Urothelium cell line (cell line): ENCODE measurements at places on chromosomes 4 and X.
A peak's percentile ranks its signal among the peaks of the same experiment; 100 is the strongest.

DNA sequence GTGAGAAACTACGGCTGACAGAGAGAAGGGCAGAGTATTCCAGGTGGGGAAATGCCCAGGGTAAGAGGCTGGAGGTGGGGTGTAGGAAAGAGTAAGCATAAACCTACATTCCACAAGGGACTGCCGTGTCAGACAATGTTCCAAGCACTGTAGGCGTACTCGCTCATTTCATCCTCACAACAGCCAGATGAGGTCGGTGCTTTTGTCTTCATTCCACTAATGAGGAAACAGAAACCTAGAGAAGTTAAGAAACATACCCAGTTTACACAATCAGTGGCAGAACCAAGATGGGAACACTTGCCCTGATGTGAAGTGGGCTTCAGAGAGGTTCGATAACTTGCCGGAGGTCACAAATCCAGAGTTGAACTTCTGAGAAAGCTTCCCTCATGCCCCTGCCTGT, 4.6 kb downstream of the SASH3 start:
- no peak for DNase-seq

GRCh38 chr4:147015491-147015890, 69.8 kb upstream of the TTC29 start:
- no peak for DNase-seq

- DNase-seq, result no peak
Observed at GRCh38 chr4:1972414-1972813, 36.4 kb downstream of the NELFA start.

DNA sequence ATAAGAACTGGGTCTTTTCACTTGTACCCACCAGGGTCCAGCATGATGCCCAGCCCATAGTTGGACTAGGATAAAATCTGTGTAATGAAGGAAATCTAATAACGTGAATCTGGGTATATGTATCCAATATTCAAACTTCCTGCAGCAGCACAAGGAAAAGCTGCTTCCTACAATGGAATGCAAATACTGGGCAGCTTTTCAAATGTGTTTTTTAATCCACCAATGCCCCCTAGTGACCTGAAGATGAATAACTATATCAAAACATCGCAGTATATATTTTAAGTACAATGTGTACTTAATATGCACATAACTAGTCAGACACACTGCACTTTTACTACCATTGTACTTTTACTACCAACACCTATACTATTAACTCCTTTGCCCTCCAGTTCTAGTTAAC, 5.3 kb downstream of the APOO start:
- peak; percentile 5 for DNase-seq

DNA sequence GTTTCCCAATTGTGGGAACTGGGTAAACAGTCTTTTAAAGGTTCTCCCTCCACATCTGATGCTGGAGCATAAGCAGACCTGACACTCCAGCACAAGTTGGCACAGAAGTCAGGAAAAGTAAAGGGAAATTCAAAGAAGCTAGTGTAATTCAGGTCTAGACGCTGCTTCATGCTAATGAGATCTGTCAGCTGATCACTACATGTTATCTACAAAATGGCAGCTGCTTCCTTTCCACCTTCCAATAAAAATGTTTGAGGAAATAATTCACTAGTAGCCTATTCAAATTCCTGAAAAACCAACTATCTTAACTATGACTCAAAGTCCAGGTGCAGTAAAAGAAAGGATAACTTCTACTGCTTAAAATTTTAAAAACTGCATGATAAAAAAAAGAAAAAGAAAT, 29.3 kb downstream of the DCAF8L2 start:
- no peak for DNase-seq

GRCh38 chrX:21438792-21439191, 64.6 kb downstream of the CNKSR2 start:
- DNase-seq, result no peak
